ENCODE measurements at places on chromosomes 13 and 19. TPM values are rescaled to one million over a fixed set of nuclear protein-coding genes. Genes with fewer than 3 reads are reported as not detected.

DNA sequence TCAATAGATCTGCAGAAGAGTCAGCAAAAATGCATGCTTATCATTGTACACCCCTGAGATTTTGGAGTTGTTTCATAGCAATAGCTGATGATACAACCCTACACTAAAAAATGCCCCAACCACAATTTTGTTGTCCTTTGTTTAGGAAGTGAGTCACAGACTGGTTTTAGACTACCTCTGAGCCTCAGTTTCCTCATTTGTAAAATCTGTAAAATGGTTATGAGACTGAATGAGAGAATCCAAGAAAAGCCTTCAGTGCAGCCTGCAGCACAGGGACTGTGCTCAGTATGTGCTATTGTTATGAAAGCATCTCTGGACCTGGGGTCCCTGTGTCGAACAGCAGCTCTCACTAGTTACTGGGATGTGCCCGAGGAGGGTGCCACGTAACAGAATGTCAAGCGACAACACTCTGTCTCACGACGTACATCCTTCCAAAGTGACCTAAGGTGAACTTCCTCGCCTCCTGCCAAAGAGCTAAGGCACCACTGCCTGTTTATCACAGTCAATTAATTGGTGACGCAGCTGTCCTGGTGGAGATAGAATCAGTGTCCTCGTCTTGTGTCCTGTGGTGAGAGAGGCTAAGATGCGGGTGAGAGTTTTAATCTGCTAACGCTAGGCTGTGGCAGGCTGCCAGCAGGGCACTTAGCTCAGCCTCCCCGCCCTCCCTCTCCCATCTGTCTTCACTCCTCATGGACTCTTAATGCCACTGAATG lies 18.1 kb downstream of the DHRS12 start:
- no peak for DNase-seq

DNA sequence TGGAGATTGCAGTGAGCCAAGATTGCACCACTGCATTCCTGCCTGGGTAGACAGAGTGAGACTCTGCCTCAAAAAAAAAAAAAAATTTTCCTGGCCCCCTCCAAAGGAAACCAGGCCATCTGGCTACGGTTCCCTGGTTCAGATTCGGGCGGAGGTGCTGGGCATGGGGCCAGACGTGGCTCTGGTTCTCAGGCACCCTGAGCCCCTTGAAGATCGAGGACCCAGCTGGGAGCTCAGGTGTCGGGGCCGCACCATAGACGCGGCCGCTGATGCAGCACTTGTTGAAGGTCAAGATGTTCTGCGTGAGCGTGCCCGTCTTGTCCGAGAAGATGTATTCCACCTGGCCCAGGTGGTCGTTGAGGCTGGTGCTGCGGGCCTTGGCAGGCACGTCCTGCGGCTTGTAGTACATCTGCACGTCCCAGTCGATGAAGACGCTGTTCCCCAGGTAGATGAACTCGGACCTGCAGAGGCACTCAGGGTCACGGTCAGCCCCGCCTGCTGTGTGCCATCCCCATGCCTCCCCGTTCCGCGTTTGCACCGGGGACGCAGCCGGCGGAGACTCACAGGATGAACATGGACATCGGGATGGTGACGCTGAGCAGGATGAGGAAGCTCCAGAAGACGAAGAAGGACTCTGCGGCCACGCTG lies 12.3 kb downstream of the ATP8B3 start:
- no peak for DNase-seq

DNA sequence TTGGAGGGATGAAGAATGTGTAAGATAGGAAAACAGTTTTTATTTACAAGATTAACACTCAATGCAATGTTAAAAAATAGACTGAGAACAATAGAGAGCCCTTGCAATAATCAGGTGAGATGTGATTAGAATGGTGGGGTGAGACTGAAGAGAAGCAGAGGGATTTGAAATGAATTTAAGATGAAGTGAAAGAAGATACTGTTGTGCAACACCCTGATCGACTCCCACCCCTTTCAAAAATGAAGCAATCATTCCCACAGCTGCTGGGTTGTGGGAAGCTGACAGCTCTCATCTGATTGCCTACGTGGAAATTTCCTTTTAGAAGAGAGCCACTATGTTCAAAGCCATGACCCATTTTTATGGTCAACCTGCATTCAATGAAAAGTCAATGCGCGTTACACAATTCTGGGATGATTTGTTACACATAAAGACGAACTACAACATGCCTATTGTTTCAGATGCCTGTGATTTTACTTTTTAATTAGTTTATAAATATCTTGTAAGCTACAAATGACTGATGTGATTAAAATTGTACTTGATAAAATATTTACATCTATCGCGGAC lies 1374.8 kb downstream of the PCDH9 start:
- peak; percentile 60 for DNase-seq

GRCh38 chr19:8681345-8682029 lies 17.1 kb downstream of the ACTL9 start:
- no peak for DNase-seq

GRCh38 chr19:41705393-41706174 lies 2.8 kb upstream of the CEACAM5 start:
- peak; percentile 19 for DNase-seq

- no peak for DNase-seq
Measured at GRCh38 chr19:7522923-7523667, 671 bp downstream of the MCOLN1 start.

GRCh38 chr13:23790577-23791170 lies 98.5 kb downstream of the MIPEP start:
- DNase-seq = no peak

OR10H1 gene
- 0.09 TPM for polyA plus RNA-seq

GPX4 gene
- 215 TPM for polyA plus RNA-seq
